ENCODE measurements at places on chromosomes 1 and 21. TPM values are rescaled to one million over a fixed set of nuclear protein-coding genes. Genes with fewer than 3 reads are reported as not detected.

GRCh38 chr1:213345621-213346020 is 294.6 kb downstream of the RPS6KC1 start:
- no peak for DNase-seq

- DNase-seq, result no peak
Observed at GRCh38 chr1:77371396-77371795, 89.6 kb downstream of the AK5 start.

- no peak for DNase-seq
Observed at GRCh38 chr1:57857809-57858208, 433.9 kb upstream of the DAB1 start.

GRCh38 chr21:45828580-45829570 is 152.7 kb upstream of the COL6A1 start:
- no peak for DNase-seq

Gene INAVA
- total RNA-seq, result 43.9 TPM

- DNase-seq, result peak; percentile 77
Observed at GRCh38 chr1:74468982-74469603, 43.3 kb downstream of the LRRC53 start.

DNA sequence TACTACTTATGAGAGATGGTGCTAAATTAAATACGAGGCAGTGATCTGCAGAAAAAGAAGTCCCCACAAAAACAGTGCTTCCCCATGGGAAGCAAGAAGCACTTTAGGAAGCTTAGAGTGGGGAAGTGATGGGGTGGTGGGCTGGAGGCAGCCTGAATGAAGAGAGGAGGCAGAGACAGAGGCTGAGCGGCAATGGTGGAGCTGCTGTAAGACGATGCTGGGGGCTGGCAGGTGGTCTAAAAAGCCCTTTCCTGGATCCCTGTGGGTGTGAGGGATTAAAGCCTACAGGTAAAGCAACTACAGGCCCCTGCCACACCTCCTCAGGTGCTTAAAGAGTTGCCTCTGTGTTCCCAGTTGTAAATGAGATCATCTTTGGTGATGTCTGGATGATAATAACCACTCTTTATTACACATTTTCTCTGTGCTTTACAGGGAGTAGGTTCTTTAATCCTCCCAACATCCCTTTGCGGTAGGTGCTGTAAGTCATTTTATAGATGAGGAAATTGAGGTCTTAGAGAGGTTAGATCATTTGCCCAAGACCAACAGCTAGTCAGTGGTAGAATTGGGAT is 39.2 kb downstream of the CNN3 start:
- DNase-seq, result peak; percentile 77

DNA sequence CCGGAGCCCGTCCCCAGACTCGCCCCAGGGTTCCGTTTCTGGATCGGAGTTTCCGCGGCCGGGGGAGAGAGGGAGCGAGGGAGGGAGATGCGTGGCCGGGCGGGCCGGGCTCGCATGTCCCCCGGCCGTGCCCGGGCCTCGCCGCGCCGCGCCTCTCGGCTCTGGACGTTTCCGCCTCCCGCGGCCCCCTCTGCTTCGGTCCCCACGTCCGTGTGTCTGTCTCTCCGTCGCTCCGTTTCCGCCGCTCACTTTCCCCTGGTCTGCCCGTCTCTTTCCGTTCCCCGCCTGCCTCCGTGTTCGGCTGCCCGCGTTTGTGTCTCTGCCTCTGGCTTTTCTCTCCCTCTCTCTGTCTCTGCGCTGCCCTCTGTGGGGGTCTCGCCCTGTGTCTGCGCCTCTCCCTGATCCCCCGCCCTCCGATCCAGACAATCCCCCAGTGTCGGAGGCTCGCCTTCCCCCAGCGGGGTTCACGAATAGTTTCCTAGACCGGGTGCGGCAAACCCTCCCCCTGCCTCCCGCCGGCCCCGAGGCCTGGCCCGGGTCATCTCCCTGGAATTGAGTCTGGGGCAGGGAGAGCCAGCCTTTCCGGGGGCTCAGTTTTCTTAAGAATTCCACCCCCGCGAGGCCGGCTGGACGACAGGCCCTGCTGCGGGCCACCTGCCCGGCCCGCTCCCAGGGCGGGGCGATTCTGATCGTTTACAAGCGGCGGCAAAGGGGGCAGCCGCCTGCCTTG is 735 bp downstream of the NBL1 start:
- peak; percentile 63 for DNase-seq

DNA sequence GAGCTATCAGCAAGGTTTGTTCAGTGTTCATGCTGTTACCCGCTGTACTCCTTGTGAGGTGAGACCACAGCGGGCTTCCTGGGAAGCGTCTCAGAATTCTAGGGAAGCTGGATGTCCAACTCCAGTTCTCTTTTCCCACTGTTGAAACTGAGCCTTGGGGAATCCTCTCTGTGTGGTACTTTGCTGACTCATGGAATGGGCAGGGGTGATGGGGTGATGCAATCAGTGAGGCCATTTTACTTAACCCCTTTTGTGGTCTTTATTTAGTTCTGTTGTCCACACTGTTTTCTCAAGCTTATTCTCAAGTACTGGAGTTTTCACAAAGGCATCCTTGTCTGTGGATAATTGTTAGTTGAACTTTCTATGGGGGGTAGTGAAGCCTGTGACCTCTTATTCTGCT is 42.6 kb downstream of the ACKR1 start:
- DNase-seq, result no peak

DNA sequence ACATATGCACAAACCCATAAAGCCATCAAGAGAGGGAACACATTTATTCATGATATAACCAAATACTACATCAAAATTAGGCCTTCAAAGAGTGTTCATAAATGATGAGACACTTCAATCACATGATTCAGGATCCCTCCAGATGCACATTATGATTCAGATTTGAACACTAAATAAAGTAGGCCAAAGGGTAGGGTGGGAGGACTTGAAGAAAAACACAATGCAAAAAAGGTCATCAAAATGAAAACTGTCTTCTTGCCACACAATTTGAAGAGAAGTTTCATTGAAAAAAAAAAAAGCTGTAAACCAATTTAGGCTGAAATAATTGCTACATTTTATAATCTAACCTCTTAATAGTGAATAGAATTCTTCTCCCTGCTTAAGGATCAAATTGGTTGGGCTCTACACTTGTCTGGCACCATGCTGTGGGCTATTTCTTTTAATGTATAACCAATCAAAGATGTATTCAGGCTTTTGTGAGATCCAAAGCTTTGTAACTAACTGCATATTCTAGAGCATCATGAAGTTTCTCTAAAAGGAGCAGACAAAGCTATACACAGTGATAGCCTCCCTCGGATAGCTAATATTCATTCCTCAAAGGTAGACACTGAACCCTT is 58.1 kb downstream of the ZSWIM5 start:
- no peak for DNase-seq

Data from GM23338 (cell line).